ENCODE measurements at places on chromosomes 6 and 20. TPM values are rescaled to one million over a fixed set of nuclear protein-coding genes. Genes with fewer than 3 reads are reported as not detected.
A peak's percentile ranks its signal among the peaks of the same experiment; 100 is the strongest.

C20orf202 gene
- total RNA-seq, result 0.05 TPM

DNA sequence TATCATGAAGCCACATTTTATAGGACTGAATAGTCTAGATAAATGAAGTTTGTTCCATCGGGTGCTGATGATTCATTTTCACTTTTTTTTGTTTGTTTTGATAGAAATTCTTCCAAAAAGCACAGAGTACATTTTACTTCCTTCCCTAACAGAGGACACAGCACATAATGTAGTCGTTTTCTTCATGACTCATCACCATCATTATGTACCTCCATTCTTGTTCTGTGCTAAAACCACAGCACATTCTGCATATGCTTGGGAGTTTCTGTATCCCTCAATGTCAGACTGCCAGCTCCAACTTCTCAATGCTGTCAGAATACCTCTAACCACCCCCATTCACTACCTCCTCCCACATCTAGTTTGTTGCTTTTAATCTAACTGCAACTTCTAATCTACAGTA lies 1004.9 kb upstream of the ADGRB3 start:
- no peak for DNase-seq

GRCh38 chr20:57432862-57433491 lies 41.8 kb downstream of the RBM38 start:
- peak; percentile 27 for DNase-seq

PGC gene
- not detected for total RNA-seq

ATP6V1G2 gene
- 0.23 TPM for total RNA-seq

All from NCI-H460 (cell line).